Activated T-helper 2 cell treated with anti-CD3 and anti-CD28 coated beads, Interferon-gamma antibody, Interleukin-2, Interleukin-4, amounts not matched to agents 10 μg/mL and 5 μg/mL and 100 μg/mL, durations not matched to agents 14 hours and 24 hours and 36 hours (primary cell): ENCODE measurements at places on chromosomes 16 and 17. TPM values are rescaled to one million over a fixed set of nuclear protein-coding genes. Genes with fewer than 3 reads are reported as not detected.

- no peak for DNase-seq
These were observed 17.6 kb upstream of the SP2 start for GRCh38 chr17:47878203-47879027.

DNA sequence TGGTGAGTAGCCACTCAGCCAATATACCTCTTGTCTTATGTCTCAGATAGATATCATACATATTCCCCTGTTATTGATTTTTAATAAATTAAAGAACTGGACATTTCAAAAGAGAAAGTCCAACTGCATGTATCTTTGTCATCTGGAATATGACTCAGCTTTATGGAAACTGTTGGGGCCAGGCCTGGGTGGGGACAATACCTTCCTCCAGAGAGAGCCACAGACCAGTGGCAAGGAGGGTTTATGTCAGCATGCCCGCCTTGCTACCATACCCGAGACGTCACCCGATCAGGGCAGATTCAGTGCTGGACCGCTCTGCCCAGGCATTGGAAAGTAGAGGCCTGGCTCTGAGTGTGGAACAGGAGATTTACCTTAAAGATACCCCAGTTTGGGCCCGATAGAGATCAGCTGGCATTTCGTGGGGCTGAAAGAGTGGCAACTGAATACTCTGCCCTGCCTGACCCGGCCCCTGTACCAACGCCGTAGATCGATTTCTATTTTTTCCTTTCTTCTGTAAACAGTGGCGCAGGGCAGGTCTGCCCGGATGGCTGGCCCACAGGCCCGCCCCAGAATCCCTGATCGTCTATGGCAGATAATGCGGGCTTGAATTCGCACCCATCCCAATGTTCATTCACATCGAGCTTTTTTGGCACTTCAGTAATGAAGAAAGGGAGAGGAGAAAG, 158.6 kb downstream of the SALL1 start:
- no peak for DNase-seq

DNA sequence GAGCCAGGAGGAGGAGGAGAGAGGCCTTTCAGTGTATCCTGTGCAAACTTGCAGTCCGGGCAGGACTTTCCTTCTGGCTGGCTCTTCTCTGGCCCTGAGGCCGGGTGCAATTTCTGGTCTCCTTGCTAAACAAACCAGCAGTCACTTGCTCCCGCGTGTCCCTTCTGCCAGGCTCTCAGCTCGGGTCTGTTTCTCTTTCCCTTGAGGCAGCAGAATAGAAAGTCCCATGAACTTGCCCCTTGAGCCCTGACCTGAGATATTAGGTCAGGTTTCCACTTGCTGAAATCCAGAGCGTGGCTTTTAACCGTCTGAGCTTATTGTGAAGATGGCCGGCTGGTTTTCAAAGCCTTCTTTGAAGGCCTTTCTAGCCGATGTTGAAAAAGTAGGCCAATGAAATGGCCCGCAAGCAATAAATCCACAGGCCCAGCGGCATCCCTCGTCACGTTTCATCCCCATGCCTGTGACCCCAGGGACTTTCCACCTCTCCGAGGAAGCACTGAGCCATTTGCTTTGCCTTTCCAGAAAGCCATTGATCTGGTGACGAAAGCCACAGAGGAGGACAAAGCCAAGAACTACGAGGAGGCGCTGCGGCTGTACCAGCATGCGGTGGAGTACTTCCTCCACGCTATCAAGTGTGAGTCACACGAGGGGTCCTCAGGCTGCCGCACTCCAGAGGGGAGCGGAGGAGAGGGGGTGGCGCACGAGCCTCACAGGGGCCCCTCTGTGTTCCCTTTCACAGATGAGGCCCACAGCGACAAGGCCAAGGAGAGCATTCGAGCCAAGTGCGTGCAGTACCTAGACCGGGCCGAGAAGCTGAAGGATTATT, 4.5 kb downstream of the VPS4A start:
- DNase-seq = no peak

DNA sequence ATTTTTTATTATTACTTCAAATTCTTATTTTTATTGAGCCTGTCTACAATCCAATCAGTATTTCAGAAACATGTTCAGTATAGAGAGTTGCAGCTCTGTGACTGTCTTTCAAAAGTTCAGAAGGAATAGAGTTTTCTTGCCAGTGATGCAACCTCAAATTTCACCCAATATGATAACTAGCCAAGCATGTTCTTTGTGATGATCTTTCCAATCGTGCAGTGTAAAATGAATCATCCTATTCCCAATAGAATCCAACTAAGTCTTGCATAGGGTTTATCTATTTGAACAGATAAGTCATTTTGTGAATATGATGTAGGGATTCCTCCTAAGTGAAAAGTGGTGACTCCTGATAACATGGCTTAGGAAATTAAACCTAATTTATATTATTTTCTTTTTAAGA, 937.8 kb downstream of the KCNJ2 start:
- no peak for DNase-seq

Gene ASPHD1
- total RNA-seq = 2.1 and 2.2 TPM in 2 replicates

- DNase-seq = no peak
These were observed 8.5 kb upstream of the KLHL11 start for GRCh38 chr17:41873559-41874292.

DNA sequence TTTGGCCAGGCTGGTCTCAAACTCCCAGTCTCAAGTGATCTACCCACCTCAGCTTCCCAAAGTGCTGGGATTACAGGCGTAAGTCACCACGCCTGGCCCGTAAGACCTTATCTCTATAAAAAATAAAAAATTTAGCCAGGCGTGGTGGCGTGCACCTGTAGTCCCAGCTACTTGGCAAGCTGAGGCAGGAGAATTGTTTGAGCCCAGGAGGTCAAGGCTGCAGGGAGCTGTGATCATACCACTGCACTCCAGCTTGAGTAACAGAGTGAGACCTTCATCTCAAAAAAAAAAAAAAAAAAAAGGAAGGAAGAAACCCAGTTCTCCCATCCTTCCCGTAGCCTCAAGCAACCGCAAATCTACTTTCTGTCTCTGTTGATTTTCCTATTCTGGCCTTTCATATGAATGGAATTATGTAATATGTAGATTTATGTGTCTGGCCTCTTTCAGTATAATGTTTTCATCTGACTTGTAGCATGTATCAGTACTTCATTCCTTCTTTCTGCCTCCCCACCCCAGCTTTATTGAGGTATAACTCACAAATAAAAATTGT, 11.2 kb downstream of the CASC3 start:
- DNase-seq = no peak

GRCh38 chr16:19330841-19331397, 45.4 kb downstream of the CLEC19A start:
- DNase-seq = no peak

GRCh38 chr16:7983676-7984075, 606.6 kb downstream of the TMEM114 start:
- no peak for DNase-seq

Gene NPIPB2
- 13.2 and 14.9 TPM in 2 replicates for total RNA-seq

Gene CDK5R1
- 10.8 and 12.0 TPM in 2 replicates for total RNA-seq

- DNase-seq = peak; percentile 12
These were observed 146.6 kb downstream of the USP22 start for GRCh38 chr17:20896153-20896649.

DNA sequence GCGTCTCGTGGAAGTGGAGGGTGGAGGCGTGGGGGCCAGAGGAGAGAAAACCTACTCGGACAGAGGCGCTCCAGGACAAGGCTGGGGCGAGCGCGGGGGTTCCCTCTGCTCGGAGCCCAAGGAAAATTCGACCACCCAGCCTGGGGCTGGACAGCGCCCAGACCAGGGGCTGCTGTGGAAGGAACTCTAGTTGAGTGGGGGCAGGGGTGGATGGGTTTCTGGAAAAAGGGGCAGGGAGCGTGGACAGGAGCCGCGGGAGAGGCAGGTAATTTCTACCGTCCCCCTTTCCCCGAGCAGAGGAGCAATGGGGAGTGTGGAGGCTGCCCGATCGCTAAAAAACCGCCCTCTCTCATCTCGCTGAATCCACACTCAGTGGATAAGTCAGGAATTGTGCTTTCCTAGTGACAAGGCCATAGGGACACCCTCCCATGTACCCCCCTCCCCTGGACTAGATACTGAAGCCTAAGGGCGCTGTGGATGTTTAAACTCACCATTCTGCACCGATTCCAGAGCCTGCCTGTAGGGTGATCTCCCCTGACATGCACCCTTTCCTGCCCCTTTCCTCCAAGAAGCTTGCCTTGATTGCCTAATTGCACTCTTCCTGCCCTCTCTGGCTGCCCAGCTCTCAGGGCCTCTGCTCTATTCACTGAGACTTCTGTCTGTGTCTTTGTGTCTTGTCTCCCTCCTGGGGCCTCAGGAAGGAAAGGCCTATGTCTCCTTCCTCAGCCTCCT, 90.7 kb upstream of the TMEM97 start:
- DNase-seq = no peak

DNA sequence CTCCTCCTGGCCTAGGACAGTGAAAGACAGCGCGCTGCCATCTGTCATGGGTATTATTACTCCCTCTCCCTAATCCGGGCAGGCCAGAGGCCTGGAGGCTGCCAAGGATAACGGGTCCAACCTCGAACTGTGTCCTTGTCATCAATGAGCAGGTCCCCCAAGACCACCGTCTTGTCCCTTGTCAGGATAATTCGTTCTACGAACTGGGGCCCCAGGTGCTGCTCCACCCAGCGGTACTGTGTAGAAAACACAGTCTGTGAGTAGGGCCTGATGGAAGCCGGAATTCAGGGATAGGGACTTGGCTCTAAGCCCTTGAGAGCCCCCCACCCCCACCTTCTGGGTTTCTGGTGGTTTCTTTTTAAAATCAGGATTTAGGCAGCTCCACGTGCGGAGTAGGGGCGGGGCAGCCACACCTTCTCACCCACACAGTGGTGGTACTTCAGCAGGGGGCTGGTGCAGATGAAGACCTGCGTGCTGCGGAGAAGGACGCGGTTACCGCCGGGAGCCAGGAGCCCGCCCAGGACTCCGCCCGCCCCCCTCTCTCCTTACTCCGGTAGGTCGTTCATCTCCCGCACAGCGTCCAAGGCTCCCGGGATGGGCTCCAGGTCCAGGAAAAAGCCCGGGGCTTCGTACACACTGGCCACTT, 787 bp downstream of the NT5C start:
- DNase-seq = peak; percentile 26

Gene WNT9B
- total RNA-seq = not detected in 2 replicates

Gene DCXR
- total RNA-seq = 138 and 145 TPM in 2 replicates

- peak; percentile 39 for DNase-seq
These were observed 68.6 kb downstream of the HAPSTR1 start for GRCh38 chr16:9159839-9160550.

DNA sequence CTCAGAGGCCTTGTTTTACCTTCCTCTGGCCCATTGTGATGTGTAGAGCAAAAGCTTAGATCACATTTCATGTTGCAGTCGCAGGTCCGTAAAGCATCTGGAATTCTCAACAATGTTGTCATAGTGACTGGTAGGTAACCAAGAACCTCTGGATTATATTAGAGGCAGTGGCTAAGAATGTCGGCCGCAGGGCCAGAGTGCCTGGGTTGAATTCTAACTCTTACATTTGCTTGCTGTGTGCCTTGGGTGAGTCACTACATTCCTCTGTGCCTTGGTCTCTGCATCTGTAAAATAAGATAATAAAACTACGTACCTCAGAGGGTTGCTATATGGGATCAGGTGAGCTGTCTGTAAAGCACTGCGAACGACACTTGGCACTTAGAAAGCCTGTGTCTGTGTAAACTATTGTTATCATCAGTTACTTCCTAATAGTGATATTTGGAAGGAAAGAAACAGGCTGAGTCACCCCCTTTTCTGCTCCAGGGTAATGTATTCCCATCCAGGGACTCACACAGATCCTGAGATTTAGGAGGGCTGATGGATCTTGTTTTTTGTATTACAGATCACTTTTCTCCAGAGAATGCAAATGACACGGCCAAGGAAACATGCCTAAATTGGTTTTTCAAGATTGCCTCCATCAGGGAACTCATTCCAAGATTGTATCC, 52.2 kb downstream of the VPS35L start:
- no peak for DNase-seq

GRCh38 chr17:6173653-6174052, 103.5 kb downstream of the WSCD1 start:
- no peak for DNase-seq

DNA sequence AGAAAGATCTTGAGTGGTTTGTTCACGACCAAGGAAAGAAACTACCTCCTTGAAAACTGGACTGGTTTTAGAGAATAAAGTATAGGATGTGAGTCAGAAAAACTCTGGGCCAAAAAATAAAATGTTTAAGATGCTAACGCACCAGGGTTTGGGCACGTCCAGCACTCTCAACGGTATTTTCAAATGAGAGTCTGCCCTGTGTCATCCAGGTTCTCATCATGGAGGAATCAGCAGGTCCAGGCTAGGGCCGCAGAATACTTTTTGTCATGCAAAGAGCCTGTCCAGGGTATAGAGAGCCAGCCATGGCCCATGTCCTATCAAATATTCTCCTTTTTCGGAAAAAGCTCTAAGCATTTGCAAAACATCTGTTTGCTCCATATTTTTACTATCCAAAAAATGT, 2.4 kb downstream of the NXN start:
- no peak for DNase-seq
